Stimulated activated CD4-positive, alpha-beta T cell treated with anti-CD3 and anti-CD28 coated beads, Interleukin-2, amount 100 ng/mL, for 24 hours (primary cell): ENCODE measurements at places on chromosomes 16 and 17.

- DNase-seq = no peak
Observed at GRCh38 chr16:14109782-14110727, 38.9 kb downstream of the MRTFB start.

- no peak for DNase-seq
Observed at GRCh38 chr17:82061047-82061925, 4.3 kb downstream of the DUS1L start.

GRCh38 chr17:58375811-58376210 is 23.8 kb upstream of the SUPT4H1 start:
- no peak for DNase-seq

- no peak for DNase-seq
Observed at GRCh38 chr17:17790637-17791464, 45.9 kb downstream of the SREBF1 start.

GRCh38 chr16:86060381-86061317 is 161.7 kb downstream of the IRF8 start:
- DNase-seq = no peak

DNA sequence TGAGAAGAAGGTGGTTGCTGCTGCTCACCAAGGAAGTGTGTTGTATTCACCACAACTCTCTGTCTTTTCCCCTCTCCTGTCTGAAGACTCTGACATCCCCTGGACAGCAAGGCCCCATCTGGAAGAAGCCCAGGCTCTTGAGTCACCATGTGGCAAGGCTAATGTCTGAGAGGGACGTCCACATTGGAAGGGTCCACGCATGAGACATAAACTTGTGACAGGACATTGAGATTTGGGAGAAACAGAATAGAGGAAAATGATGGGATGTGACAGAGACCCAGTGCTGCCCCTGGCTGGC is 176.5 kb downstream of the IRF8 start:
- DNase-seq = no peak

DNA sequence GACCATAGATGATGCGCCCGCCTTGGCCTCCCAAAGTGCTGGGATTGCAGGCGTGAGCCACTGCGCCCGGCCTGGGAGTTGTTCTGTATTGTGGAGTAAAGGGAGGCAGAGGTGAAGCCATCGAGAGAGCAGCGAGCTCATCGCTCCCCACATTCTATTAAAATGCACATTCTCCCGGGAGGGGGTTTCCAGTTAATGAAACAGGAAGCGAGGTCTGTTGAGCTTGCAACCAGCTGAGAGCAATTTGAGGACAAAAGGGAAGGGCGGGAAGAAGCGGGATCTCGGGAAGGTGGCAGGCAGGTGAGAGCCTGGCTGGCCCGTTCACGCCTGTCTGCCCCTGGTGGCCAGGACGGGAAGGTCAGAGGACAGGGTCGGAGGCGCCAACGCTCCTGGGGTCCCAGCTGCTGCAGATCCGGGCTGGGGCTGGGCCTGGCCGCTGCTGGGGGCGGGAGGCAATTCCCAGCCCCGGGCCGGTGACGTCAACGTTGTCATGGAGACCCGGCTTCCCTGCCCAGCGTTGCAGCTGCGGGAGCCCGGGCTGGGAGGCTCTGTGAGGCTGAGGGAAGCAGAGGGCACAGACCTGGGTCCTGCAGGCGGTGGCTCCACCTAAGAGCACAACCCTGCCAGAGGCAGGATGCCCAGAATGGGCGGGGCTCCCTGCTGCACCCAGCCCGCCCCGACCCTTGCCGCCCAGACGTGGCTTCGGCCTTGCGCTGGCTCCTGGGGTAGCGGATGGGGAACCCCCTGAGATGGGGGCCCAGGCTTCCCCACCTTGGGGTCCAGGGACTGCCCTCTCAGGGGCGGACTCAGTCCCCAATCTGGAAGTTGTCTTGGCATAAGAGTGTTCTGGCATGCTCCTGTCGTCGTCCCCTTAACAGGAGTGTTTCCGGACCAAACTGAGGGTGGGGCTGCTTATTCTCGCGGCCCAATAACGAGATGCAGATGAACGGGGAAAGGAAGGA is 48.7 kb upstream of the PLCG2 start:
- peak; percentile 62 for DNase-seq

DNA sequence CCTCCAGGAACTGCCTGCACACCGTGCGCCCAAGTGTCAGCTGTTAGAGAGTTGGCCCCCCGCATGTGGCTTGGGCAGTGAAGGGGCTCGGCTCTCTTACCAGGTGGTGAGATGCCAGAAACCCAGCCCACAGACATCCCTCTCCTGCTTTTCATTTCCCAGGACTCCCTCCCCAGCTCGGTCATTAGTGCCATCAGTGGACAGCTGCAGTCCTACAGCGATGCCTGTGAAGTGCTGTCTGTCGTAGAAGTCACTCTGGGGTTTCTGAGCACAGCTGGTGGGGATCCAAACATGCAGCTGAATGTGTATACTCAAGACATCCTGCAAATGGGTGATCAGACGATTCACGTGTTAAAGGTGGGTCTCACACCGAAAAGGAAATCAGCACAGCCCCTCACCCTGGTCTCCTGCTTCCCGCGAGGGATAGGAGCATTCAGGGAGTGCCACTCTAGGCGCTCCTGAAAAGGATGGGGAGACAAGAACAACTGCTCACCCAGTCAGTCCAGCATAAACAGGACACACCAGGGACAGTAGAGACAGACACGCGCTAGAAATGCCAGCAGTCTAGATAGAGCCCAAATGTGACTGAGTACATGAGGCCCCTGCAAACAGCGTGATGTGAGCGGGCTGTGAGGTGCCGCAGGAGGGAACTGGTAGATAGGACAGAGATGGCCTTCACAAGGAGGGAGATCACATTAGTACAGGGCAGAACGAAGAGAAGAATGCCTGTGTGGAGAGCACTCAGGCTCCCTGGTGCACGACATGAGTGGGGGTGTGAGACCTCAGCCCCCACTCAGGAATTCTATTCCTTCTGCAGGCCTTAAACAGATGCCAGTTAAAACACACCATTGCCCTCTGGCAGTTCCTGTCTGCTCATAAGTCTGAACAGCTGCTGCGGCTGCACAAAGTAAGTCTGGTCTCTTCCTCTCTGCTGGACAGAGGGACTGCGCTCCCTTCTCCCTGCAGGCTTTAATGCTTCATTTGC is 25.7 kb upstream of the ENDOV start:
- DNase-seq = no peak

DNA sequence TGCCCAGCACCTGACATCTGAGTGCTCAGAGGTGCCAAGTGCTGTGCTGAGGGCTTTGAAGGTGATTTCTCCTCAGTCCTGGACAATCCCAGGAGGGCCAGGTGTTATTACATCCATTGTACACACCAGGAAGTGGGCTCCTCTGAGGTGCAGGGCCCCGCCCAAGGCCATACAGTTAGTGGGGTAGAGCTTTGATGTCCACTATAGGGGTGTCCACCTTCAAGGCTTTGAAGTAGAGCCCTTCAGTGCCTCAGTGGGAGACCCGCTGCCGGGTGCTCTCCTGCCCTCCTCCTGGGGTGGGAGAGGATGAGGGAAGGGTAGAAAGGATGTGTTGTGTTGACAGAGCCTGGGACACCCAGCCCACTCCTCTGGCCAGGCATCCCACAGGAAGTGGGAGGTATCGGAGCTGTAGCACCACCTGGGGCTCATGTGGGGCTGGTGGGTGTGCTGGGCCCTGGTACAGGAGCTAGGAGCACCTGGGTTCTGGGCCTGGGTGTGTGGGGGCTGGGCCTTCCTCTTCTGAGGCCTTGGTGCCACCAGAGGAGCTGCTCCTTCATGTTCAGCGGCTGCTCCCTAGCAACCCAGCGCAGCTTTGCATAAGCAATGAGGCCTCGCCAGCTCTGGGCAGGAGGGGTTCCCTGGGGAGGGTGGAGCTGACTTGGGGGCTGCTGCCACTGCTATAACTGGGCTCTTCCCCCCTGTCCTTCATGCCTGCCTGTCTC is 7.4 kb downstream of the LASP1 start:
- DNase-seq = no peak

GRCh38 chr17:81295676-81296381 is 722 bp upstream of the SLC38A10 start:
- DNase-seq = peak; percentile 50

DNA sequence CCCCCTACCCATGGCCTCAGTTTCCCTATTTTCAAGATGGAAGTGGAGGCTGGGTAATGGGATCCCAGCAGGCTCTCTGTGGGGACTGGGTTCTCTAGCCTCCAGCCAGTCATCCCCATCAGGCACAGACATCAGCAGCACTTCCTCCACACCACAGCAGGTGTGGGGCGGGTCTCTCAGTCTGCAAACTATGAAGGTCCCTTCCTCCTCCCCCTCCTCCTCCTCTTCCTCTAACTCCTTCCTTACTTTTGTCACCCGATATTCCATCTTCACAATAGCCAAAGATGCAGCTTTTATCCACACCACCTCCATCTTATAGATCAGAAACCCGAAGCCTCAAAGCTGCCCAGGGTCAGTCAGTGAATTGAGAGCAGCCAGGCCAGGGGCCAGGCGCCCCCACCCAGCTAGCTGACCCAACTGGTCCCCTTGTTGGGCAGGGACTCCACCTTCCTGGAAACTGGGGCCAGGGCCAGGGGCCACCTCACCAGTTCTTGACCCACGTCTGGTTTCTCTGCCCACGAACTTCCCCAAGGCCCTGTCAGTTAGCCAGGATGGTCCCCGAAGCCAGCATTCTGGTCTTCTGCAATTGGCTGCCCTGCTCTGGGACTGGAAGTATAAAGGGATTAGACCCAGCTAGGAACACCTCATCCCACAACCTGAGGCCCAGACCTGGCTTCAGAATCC is 2.5 kb downstream of the FAM83G start:
- DNase-seq = no peak

DNA sequence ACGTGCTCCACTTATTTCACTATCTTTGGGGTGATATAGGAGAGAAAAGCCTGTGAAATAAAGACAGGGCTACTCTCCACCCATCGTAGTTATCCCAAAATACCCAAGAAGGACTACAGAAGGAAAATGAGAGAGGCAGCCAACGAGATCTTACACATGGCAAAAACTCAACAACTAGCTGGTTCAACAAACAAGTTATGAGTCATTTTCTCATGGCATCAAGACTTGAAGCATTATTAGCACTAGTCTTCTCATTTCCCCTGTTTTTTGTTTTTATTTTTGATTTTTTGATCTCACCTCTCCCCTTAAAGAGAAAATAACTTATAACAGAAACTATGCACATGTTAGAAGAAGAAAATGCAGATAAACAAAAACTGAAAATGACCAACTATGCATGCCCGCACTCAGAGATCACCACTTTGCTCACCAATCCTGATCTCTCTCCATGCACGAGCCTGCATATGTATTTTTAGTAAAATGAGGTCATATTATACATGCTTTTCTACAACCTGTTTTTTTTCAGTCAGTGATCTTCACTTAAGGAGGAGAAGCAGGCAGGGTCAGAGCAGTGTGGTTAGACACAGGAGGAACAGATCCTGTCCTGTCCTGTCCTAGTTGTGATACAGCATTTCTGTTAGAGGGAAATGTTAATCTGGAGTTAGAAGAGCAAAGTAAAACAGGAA is 22.8 kb downstream of the FAM117A start:
- DNase-seq = no peak

DNA sequence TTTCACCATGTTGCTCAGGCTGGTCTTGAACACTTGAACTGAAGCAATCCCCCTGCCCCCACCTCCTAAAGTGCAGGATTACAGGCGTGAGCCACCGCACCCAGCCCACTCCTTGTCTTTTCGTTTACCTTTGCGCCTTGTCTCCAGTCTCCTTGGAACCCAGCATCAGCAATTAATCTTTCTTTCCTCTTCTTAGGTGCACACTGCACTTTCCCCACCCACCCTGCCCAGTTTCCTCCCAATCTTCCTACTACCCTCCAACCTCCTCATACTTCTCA is 1.5 kb upstream of the CLDN7 start:
- DNase-seq = no peak

GRCh38 chr16:89324056-89325010 is 106.8 kb downstream of the ZNF778 start:
- peak; percentile 77 for DNase-seq

DNA sequence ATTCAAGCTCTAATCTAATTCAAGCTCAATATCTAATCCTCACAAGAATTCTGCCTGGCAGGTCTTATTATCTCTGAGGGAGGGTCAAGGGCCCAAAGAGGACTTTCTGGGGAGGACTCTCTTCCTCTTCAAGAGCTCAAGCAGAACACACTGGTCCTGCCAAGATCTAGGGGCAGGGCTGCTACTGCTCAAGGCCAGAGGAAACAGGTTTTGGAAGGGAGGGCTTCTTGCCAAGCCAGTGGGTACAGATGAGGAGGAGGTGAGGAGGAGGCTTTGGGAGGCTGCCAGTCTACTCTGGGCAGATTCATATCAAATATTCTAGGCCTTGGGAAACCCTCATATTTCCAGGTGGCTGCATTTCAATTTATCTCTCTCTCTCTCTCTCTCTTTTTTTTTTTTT is 51.8 kb upstream of the IL34 start:
- DNase-seq = no peak

DNA sequence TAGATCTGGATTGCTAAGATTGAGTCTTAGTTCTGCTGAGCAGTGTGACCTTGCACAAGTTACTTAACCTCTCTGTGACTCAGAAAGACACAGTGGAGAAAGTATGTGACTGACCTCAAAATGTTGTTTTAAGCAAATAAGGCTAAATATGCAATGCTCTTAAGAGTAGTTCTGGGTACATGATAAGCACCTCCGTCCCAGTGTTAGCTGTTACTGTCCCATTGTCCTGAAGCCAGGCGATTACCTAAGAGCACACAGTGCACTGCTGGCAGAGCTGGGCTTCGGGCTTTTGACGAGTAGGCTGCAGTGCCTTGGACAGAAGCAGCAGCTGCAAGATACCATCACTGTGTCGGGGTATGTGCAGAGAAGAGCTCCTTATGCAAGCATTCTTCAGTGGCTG is 32.7 kb upstream of the FOXF1 start:
- DNase-seq = no peak

DNA sequence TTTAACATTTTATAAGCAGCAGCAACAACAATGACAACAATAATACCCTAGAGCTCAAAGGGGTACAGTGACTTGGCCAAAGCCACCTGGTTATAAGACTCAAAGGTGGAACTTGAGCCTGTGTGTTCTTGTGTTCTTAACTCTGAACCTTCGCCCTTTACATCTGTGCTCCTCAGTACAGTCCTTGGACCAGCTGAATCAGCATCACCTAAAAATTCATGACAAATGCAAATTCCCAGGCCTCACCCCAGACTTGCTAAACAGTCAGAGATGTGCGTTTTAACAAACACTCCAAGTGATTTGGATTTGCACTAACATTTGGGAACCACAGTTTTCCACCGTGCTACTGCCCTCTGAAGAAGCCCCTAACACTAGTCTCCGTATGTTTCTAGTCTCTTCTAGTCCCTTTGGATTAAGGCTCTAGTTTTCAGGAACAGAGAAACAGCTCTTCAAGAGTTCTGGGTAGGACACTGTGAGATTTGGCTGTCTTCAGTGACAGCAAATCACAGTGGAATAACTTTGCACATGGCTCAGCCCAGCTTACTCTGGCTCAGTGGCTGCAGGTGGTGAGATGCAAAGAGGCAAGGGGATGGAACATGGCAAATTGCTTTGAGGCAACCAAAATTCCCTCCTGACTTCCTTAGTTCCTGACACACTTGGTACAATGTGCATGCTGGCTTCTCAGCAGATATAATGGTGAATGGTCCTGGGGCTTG is 151.0 kb upstream of the CDH11 start:
- no peak for DNase-seq

DNA sequence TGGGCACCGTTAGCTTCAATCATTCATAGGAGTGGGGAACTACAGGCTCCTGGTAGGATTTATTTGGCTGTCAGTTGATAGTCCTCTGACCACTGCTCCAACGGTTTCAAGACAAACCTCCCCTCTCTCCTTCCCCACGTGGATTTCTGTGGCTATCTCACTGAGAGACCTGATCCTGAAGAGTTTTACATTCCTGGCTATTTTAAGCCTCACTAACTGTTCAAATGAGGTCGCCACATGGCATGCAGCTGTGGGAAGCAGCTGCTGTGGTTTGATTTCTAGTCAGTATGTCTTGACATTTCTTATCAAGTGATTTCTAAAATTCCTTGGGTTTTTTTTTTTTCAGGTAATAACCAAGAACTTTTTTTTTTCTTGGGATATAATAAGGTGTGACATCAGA is 38.3 kb downstream of the CDK5R1 start:
- DNase-seq = no peak
